ENCODE measurements at places on chromosomes 5 and 9.

- DNase-seq = no peak
Measured at GRCh38 chr5:149681252-149681651, 48.9 kb upstream of the PPARGC1B start.

DNA sequence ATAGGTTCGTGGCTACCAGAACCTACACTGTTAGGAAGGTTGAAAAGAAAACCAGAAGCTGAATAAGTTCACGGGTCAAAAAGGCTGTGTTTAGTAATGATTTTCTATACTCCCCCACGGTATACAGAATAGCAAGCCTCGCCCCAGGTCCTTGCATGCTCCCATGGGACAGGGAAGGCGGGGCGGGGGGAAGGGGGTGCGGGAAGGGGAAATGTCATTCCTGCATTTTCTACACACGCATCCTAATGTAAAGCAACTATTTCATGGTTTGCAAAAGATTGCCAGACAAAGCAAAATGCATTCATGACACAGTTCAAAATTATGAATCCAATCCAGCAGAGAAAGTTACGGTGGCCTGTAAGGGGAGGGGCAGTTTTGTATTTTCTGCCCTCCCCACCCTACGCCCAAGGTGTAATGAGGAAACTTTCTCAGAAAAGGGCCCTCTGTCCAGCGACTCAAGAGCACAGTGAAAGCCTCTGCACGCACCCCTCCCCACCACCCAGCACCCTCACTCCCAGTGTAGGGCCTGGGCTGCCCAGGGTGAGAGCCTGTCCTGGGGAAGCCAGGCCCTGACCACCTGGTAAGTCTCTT is 105.2 kb downstream of the ROR2 start:
- DNase-seq = no peak

GRCh38 chr5:80507663-80508062 is 19.8 kb downstream of the FAM151B start:
- no peak for DNase-seq

- DNase-seq = no peak
Measured at GRCh38 chr5:40432836-40433235, 246.9 kb upstream of the PTGER4 start.

- DNase-seq = peak; percentile 48
Measured at GRCh38 chr9:90256345-90256744, 386.3 kb downstream of the DIRAS2 start.

DNA sequence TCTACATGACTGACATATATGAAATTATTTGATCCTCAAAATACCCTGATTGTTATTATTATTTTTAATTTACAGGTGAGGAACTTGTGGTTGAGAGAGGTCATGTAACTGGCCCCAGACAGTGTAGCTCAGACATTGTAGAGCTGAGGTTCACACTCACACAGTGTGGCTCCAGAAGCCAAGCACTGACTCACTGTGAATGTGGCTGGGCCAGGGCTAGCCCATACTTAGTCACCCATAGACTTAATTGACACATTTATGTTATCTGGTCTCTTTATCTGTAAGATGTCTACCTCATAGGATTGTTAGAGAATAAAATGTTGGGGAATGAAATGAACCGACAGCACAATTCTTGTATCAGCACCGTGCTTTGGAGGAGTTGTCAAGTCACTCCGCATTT is 24.9 kb upstream of the CCDC112 start:
- DNase-seq = no peak

All from inflammatory macrophage (primary cell).